ENCODE measurements at places on chromosomes 12 and 14. TPM values are rescaled to one million over a fixed set of nuclear protein-coding genes. Genes with fewer than 3 reads are reported as not detected.

The SERPINA3 gene
- not detected for total RNA-seq

- ATAC-seq: no peak
These were observed 104.0 kb downstream of the TNFAIP2 start for GRCh38 chr14:103227094-103227768.

The CLEC9A gene
- total RNA-seq: not detected

GRCh38 chr14:77964586-77964985, 164.7 kb downstream of the ADCK1 start:
- ATAC-seq: no peak

The SIX1 gene
- total RNA-seq: not detected

DNA sequence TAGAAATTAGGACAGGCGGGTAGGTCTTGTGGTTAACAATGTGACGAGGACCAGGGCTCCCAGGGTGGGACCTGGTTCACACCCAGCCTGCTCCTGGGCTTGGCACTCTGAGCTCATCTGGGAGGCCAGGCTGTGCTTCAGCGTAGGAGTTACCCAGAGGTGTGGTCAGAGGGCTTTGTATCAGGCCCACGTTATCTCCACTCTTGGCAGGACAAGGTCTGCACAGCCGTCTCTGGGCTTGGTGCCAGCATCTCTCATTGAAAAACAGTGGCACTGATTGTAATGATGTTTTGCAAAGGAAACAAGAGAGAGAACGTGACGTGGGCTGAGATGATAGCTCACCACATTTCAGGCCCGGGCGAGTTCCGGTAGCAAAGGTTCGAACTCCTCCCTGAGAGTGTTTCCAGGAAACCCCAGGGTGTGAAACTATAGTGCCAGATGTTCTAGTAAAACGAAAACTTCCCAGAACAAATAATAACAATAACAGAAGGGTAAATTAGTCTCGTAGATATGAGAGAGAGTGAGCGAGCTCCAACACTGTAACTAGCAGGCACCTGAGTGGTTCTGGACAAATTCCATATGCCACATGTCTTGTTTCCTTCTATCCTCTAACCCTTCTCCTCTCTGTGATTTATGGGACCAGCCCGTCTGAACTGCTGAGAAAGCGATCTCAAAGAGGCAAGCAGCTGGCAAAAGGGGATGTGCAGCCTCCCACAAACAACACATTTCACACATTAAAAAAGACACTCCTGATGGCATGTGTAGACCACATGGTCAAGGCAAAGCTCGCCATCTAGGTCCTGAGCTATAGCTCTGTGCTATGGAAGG, 227.3 kb downstream of the KTN1 start:
- ATAC-seq: peak; percentile 71

DNA sequence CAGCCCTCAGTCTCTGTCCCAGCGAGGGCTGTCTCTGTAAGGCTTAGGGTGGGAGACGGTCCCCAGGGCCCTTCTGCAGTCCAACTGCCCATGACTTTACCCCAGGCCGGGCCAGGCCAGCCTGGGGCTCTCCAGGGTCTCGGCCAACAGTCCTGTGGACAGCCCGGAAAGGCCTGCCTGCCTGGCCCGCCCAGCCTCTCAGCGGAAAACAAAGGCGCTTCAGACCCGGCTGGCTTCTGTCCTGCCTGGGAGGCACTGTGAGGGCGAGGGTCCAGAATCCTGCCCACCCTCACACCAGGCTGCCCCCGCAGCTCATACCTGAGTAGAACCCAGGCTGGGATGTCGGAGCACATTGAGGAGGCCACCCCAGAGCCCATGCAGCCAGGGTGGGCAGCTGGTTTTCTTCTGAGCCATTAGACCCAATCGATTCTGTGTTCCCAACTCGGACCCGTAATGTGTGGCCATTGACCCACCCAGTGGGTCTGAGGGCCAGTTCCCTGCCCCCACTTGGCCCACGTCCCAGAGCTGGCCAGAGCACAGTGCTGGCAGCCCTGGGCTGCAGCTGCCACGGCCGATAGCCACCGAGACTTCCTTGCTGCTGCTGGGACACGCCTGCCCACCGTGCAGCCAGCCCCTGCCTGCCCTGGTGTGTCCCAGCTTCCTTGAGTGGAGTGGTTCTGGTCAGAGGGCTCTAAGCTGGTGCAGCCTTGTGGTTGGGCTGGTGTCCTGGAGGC, 1.6 kb downstream of the CRIP2 start:
- ATAC-seq: no peak

- ATAC-seq: peak; percentile 21
These were observed 1.3 kb upstream of the ARHGAP5 start for GRCh38 chr14:32075672-32076277.

DNA sequence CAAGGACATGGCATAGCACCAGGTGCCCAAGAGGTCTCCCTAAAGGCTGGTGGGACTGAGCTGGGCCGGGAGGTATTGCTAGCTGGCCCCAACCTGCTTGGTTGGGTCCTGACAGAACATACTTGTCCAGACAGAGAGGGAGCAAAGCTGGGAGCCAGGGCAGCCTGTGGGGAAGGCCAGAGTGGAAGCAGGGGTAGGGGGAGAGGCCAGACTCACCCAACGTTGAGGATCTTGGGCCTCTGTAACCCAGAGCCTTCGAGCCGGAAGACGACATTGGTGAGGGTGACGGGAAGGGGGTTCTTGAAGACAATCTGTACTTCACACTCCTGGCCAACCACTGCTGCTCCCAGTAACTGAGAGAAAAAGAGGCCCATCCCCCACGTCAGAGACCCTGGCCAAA, 9.0 kb downstream of the TGM1 start:
- ATAC-seq: no peak

GRCh38 chr14:30193101-30193500, 265.5 kb upstream of the PRKD1 start:
- no peak for ATAC-seq

DNA sequence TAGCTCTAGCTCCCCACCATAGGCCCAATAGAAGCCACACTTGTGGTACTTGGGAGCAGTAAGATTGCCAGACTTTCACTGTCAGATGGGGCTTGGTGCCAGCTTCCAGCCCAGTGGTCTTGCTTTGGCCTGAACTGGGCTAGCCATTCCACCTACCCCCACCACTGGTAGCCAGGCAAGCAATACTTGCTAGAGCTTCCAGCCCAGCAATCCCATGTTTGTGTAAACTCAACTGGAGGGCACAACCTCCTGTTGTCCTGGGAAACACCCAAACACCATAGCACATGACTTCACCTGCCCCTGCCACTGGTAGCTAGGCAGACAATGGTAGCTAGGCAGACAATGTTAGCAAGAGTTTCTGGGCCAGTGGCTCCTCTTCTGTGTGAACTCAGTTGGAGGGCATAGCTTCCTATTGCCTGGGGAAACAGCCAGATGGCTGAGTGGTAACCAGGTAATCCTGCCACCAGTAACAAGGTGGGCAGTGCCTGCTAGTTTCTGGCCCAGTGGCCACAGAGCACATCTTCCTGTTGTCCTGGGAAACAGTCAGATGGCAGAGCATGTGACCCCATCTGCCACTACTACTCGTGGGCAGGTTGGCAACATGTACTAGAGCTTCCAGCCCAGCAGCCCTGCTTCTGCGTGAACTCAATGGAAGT, 5.6 kb upstream of the OR6C76 start:
- ATAC-seq: no peak

DNA sequence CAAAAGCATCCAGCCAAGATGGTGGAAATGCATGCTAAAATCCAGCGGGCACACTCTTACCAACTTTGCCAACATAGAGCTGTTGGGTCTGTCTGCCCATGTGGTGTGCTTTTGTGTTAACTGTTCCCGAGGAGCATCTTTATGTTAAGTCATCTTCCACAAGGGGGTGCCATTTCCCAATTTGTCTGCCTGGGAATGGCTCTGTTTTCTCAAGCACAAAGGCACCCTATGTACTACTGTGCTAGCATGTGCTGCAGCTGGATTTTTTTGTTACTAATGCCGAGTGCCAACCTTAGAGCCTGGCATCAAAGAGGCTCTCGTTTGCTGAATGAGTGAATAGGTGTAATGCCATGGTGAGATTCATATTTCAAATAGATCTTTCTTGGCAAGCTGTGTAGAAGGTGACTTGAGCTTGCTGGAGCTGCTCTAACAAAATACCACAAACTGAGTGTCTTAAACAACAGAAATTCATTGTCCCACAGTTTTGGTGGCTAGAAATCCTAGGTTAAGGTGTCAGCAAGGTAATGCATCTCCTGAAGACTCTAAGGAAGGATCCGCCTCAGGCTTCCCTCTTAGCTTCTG, 74.3 kb downstream of the TRHDE start:
- ATAC-seq: peak; percentile 62

- no peak for ATAC-seq
These were observed 7.3 kb upstream of the CFAP54 start for GRCh38 chr12:96482086-96482485.

The DDN gene
- total RNA-seq: 0.32 TPM

DNA sequence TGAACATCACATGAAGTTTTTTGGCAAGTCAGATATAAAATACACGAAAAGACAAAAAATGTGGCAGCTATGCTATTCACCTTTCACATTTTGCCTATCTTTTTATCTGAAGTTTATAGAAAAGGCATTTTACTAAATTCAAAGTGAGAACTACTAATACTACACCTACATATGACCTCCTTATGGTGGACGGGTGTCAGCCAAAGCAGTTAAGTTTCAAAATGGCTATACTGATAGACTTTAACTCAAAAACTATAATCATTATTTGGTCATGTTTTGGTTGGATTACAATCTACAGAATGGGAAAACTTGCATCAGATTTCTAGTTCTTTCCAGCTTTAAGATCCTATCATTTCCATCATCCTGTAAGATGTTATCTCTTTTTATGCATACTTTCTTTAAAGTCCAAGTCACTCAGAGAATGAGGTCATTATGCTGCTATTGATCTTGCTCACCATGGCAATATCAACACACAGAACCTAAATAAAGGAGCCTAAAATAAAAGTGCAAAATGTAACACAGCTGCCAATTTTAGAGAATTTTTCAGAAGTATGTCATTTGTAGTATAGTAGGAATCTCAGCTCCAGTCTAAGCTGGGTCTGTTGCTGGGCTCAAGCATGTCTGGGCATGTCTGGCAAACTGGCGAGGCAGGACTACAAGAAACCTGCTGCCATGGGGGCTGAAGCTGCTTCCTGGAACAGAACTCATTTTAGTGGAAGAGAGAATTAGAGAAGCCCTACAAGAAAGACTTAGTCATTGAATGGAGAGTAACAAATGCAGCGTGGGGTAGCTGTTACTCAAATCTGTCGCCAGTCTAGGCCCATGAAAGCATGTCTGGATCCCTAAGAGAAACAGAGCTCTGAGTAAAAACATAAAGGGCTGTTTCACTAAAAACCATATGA, 7.6 kb upstream of the AEBP2 start:
- ATAC-seq: peak; percentile 89

The RNASE3 gene
- not detected for total RNA-seq

DNA sequence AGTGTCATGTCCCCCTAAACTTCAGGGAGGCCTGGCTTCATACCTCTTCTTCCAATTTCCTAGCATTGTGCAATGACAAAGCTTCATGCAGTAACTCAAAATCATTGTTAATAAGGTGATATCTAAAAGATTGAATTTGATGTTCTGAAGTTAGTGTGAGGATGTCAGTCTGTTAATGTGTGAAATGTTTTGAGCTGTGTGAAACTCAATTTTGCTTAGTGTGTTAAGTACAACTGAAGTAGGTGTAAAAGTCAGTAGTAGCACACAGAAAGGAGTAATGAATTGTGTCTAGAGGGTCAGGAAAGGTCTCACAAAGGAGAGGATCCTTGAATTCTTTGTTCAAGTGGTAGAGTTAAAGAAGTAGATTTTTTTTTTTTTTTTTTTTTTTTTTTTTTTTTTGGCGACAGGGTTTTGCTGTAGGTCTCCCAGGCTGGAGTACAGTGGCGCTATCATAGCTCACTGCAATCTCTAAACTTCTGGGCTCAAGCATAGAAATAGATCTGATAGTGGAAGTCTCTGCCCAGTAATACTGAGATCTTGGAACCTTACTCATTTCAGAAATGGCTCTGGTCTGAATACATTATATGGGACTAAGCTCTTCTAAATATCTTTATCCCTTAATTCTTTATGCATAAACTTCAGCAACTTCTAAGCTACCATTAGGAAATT, 63.9 kb downstream of the FUT8 start:
- ATAC-seq: peak; percentile 95

DNA sequence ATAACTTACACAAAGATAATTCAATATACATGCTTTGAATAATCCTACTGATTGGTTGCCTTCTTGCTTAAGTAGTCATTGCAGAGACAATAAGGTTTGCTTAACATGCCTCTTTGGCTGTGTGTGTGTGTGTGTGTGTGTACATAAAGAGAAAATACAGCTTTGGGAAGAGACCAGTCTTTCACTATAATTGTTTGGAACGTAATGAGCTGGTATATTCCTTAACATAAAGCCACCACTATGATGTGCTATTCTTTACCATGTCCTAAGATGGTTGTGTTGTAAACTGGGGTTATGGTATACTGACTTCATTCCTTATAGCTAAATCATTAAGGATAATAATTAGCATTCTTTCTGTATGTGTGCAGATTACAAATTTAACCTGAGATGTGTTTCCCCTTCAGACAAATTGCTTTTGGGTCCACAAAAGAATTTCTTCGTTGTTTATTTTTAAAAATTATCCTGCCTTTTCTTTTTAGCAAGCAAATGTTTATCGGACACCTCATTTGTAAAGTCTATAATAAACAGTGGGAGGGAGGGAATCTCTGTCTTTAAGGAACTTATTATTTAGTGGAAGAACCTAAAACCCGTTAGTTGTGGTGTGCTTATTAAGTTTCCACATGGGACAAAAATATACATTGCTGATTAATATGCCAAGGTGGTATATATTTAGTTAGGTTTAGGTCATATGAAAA, 74.4 kb downstream of the TMX1 start:
- ATAC-seq: no peak

GRCh38 chr12:53941750-53942149, 3.1 kb downstream of the HOXC13 start:
- ATAC-seq: no peak

The TUNAR gene
- total RNA-seq: not detected

DNA sequence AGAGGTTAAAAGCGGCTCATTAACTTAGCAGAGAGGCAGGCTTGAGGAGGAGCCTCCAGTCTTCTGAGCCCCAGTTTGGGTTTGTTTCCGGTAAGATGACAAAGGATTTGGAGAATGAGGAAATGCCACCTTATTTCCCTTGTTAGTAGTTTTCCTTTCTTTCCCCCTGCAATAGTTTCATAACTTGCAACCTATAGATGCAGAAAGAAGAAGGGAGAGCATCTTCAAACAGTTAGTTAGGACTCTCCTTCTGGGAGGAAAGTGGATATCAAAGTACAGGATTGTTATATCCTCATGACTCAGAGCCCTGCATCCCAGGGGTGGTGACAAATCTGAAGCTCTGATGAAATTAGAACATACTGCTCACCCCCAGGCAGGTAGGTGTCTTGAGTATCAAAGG, 180.7 kb upstream of the SLC38A2 start:
- no peak for ATAC-seq

DNA sequence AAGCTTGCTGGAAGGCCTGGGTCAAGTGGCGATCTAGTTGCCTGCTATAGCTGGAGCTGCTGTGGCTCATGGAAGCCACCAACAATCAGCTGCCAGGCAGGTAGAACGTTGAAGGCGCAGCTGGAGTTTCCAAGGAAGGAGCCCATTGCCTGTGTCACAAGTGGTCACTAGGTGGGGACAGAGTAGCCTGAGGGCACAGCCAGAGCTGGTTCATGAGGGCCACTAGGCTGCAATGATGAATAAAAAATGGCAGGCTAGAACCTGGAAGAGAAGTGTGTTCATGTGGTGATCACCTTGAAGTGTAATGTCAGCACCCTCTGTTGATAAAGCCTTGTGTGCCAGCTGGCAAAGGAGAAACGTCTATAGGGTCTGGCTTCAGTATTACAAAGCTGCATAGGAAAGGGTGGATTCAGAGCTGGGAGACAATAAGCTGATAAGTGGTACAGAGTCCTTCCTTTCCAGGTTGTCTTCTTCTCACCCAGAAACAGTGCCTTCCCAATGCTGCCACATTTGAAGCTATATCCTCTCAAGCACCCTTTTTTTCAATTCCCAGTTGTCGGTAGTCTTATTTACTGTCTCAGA, 165.8 kb downstream of the EMP1 start:
- ATAC-seq: peak; percentile 48
